ENCODE measurements at places on chromosomes 12 and 14. TPM values are rescaled to one million over a fixed set of nuclear protein-coding genes. Genes with fewer than 3 reads are reported as not detected.

Gene AGAP2
- 0.25 TPM for total RNA-seq

Gene CLEC7A
- total RNA-seq, result not detected

Gene FBXO33
- total RNA-seq, result 9.0 TPM

Gene SLC7A7
- total RNA-seq, result 12.6 TPM

Gene CD69
- 0.25 TPM for total RNA-seq

Gene CMTM5
- total RNA-seq, result not detected

Gene FMNL3
- total RNA-seq, result 49.6 TPM

Gene STAC3
- not detected for total RNA-seq

Gene ABHD12B
- not detected for total RNA-seq
